ENCODE measurements at places on chromosomes 12 and 14.

DNA sequence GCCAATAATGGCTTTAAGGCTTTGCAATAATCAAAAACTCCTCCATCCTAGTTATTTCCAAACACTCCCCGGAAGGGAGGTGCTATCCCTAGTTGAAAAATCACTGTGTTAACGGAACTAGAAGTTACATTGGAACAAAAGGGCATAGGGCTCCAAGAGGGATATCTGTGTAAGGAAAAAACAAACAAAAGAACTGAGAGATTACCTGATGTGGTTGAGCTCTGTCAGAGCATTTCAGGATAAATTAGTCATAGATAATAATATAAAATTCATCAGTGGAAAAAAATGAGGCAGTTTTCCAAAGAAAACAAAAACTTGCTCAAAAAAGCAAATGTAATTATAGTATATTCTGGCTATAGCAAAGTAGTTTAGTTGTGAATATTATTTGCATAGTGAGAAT is 27.4 kb upstream of the PAPLN start:
- peak; percentile 26 for DNase-seq

DNA sequence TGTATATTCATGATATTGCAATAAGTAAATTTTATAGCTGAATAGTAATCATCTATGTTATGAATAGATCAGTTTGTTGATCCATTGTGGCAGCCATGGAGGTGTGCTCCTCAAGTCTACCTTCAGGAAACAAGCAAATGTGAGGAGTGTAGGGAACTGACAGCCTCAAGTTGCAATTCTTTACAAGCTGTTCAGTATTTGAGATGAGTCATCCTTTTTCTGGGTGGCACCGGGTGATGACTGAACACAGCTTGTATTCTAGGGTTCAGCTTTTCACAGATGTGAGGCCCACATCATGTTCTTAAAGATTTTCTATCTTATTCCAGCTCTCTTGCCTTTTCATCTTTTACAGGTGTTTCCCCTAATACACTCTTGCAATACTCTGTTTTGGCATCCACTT is 452.4 kb downstream of the KCNH5 start:
- peak; percentile 6 for DNase-seq

DNA sequence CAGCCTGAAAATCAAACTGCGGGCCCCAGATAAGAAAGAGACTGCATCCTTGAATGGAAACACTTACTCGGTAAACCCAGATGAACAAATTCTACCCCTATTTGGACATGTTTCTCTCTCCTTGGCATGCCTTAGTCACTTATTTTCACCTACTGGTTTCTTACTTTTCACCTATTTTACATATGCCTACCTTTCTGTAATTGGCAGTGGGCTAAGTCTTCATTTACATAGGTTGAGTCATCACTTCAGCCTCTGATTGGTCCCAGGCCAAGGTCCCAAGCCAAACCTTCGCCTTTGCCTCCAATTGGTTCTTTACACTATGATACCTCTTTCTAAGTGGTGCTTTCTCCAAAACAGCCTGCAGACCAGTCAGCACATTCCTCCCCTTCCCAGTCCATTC is 111.3 kb downstream of the DYRK2 start:
- no peak for DNase-seq

- no peak for DNase-seq
Observed at GRCh38 chr14:104783484-104784217, 11.9 kb downstream of the AKT1 start.

DNA sequence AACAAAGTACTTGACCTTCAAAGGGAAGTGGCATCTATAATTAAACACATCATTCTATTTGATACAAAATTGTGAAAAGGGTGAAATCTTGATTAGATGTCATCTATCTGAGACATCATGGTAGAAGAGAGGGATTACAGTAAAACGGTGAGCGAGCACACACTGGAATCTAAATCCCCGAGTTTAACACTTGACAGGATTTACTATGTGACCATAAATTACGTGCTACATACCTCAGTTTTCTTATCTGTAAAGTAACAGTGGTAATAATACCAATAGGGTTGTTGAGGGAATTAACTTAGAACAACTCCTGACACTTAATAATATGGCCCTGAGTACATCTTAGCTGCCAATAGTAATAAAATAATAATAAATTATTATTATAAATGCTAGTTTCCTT is 13.3 kb downstream of the USP44 start:
- DNase-seq = no peak

DNA sequence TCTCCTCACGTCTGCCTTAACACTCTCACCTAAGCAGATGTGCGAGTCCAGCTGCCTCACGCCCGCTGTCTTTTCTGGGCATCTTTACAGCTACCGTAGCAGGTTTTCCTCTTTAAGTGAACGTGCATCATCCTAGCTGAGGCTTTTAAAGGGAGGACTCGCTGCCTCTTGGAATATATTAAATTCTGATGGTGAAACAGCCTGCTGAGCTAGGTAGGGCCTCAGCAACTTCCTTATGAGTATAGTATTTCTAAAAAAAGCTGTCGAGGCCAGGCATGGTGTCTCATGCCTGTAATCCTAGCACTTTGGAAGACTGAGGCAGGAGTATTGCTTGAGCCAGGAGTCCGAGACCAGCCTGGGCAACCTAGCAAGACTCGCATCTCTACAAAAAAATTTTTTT is 32.2 kb downstream of the TESC start:
- DNase-seq = no peak

- DNase-seq = peak; percentile 63
Observed at GRCh38 chr12:26317942-26318575, 122.7 kb downstream of the SSPN start.

DNA sequence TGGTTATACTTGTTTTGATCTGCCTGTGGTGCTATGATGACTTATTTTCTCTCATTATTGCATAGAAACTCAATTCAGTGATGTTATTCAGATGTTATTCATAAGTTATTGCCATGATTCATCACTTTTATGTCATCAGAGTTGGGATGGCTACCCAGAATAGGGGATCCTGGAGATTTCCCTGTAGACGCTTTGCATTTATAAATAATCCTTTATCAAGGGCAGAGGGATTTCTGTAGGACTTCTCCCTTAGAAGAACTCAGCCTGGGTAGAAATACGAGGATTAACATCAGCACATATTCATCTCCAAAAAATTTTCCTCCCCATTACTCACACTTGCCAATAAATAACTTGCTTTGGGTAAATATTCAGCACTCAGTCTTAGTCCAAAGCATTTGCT is 4.9 kb downstream of the GPRC5A start:
- no peak for DNase-seq

DNA sequence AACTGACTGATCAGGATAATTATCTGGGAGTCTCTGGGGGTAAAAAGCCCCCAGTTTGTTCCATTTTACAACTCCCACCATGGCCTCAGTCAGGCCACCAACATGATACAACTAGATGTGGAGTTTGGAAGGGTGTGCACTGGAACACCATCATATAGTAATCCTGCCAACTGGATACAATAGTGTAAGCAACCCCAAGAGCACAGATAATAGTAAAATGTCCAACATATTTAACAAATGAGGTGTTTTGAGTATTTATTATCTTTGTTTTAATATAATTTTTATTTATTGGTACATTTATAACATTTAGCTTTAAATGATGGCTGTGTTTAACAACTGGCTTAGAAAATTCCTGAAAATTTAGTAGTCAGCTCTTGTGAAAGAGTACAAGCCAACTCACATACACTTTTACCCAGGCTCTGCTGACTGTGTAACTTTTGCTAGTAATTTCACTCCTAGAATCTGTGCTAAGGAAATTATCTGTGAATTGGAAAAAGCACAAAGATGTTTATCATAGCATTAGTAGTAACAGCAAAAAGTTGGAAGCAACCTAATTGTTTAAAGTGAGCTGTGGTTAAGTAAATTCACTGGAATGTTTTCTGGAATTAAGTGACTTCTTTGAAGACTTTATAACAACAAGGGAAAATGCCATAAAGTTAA is 196.8 kb downstream of the RAD51B start:
- no peak for DNase-seq

DNA sequence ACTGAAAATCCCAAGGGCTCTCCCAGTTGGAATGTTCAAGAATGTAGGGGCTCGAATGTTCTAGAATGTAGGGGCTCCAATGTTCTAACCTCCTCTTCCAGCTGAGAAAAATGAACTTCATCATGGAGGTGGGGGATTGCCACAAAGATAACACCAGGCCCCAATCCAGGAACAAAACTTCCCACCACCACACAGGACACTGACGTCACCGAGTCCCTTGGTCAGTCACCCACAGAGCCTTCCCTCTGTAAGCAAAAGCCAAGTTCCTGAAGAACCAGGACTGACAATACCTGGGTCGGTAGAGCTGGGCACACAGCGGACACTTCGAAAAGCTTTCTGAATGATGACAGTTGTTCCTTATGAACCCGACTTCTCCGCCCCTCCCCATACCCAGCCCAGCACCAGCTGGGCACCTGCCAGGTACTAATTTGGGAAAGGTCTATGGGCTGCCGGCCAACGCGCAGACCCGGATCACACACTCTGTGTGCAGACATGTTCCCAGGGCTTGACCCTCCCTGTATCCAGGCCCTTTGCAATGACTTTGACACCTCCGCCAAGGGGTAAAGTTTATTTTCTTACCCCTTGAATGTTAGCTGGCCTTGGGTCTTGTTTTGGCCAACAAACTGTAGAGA is 18.9 kb downstream of the ITPK1 start:
- DNase-seq = no peak

DNA sequence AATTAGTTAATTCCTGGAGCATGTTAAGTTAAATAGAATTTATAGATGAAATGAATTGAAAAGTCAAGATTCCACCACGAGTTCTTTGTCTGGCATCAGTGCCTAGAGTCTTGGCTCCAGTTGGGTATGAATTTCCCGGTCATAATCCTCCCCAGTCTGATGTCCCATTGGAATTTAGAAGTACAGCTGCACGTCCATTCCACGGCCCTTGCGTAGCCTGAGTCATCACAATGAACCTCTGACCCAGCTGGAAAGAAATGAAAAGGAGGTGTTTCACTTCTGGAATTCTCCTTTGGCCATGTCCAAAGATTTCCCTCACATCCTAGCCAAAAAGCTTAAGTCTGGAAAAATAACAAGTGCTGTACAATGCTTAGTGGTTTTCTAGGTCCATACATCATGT is 122.7 kb downstream of the KICS2 start:
- DNase-seq = peak; percentile 74

DNA sequence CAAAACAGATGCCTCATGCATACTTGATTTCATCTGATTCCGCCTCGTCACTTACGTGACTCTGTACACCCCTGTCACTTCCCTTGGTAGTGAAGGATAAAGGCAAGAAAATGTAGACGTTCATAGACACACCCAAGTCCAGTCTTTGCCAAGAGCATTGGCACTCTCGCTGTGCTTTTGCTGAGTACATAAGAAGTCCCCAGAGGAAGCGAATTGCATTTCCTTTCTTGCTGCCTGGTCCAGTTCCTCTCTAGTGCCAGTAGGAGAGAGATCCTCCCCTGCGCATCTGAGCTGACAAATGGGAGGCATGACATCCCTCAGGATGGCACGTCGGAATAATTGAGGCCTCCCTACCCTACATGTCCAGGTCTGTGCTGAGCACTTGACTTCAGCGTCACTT is 21.3 kb upstream of the RIN3 start:
- no peak for DNase-seq

DNA sequence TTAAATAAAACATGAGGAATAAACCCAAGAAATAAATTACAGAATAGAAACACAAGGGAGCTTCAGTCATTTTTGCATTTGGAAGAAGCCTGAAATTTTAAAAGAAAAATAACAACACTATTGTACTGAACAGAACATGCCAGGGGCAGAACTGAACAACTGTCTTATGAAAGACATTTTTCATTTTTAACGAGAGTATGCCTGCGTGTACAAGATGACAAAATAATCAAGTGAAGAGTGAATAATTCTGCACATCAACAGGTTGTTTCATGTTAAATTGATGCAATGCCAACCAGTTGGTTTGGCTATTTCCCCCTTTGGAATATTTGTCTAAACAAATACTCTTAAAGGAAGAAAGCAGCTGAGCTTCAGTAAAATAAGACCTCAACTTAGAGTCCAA is 103.3 kb upstream of the BTG1 start:
- no peak for DNase-seq

GRCh38 chr12:41917181-41917580 is 227.5 kb downstream of the GXYLT1 start:
- DNase-seq = no peak

DNA sequence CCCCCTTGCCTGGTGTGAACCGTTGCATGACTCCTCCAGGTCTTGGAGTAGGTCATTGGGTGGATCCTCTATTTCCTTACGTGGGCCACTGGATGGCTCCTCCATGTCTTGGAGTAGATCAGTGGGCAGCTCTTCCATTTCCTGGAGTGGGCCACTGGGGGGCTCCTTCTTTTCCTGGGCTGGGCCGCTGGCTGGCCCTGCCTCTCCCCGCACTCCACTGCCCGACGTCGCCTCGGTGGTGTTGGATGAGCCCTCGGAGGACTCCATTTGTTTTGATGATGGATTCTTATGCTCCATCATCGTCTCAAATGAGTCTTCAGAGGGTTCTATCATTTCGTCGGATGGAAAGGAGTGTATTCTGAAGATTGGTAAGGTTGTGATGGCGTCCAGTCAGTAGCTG is 19.1 kb downstream of the RTL1 start:
- DNase-seq = no peak

- peak; percentile 19 for DNase-seq
Observed at GRCh38 chr14:66003082-66003730, 483.0 kb upstream of the CCDC196 start.

GRCh38 chr14:51474854-51475253 is 176.9 kb upstream of the FRMD6 start:
- DNase-seq = no peak

GRCh38 chr12:108696111-108696995 is 35.0 kb downstream of the CORO1C start:
- DNase-seq = peak; percentile 88

DNA sequence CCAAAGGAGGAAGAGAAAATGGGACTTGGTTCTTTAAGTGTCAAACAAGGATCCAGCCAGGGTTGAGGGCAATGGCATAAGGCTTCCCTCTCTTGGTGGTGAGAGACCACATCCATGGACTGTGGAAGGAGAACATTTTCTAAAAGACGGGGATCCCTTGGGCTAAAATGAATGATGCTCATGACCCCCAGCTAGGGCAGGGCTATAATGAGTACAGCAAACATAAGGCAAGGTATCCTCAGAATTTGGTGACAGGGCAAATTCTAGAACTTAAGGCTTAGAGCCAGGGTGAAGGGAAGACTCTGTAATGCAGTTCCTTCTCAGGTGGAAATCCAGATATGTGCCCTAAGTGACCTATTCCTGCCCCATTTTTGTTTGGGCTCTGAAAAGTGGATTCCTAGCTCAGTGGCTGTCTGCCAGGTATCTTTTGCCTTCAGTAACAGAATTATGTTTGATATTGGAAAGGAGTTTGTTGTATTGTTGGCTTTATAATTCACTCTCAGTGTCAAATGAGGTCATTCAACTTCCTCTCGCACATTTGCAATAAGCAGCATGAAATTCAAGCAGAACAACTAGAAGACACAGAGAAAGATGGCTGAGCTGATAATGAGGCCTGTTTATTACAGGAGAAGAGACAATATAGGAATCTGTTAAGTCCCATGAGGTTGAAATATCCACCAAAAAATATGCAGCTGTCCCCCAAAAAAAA is 76.8 kb downstream of the DAD1 start:
- DNase-seq = no peak

DNA sequence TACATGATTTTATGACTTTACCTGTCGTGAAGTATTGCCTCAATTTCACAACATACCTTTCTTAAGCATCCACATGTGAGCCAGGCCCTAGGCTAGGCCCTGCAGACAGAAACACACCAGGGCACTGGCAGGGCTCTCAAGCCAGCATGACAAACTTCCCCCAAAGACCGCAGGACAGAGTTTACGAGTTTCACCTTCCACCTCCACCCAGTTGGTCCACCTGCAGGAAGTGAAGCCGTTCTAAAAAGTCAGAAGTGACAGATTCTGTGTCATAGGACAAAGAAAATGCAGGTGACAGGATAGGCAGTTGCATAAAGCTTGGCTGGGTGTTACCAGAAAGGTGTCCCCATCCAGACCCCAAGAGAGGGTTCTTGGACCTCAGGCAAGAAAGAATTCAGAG is 382.3 kb downstream of the PCNX1 start:
- no peak for DNase-seq
